M059J (cell line): ENCODE measurements at places on chromosomes 1 and 21. TPM values are rescaled to one million over a fixed set of nuclear protein-coding genes. Genes with fewer than 3 reads are reported as not detected.

SLC22A15 gene
- 0.05 and 0.62 TPM in 2 replicates for total RNA-seq

PLA2G2D gene
- total RNA-seq: not detected in 2 replicates

GRHL3 gene
- not detected in 2 replicates for total RNA-seq

CR1L gene
- total RNA-seq: 3.6 TPM in 1 of 2 replicates, not detected in the other

FHL3 gene
- total RNA-seq: 18.2 and 24.6 TPM in 2 replicates

ACTA1 gene
- not detected in 2 replicates for total RNA-seq

CLCA4 gene
- not detected in 2 replicates for total RNA-seq

APCS gene
- total RNA-seq: not detected in 2 replicates

ARMH1 gene
- 0.37 and 2.8 TPM in 2 replicates for total RNA-seq

ATAD3C gene
- total RNA-seq: not detected in 2 replicates

DNAJC28 gene
- 1.9 TPM in 2 replicates for total RNA-seq

FAM76A gene
- total RNA-seq: 22.7 and 26.4 TPM in 2 replicates

PSMG1 gene
- total RNA-seq: 159 and 176 TPM in 2 replicates

PRKCZ gene
- 0.44 TPM in 1 of 2 replicates, not detected in the other for total RNA-seq

CHODL gene
- total RNA-seq: 0.76 TPM in 1 of 2 replicates, not detected in the other

ERICH3 gene
- total RNA-seq: not detected in 2 replicates

CDCA8 gene
- total RNA-seq: 36.8 and 38.4 TPM in 2 replicates

RLF gene
- total RNA-seq: 14.5 and 19.6 TPM in 2 replicates

SHISA4 gene
- 63.9 and 64.2 TPM in 2 replicates for total RNA-seq

PGLYRP3 gene
- total RNA-seq: not detected in 2 replicates

OPRD1 gene
- not detected in 2 replicates for total RNA-seq

PCNX2 gene
- total RNA-seq: 14.4 and 14.9 TPM in 2 replicates
